ENCODE measurements at places on chromosomes 11 and 22.

GRCh38 chr22:23225337-23225723 is 45.0 kb downstream of the BCR start:
- peaks cover 36% of the 10 kb centered on the region for H3K36me3 ChIP-seq
- H3K27me3 ChIP-seq = no peaks in the 10 kb centered on the region
- peaks cover 50% of the 10 kb centered on the region for H3K4me1 ChIP-seq
- no peak for DNase-seq
- H3K4me3 ChIP-seq = no peak overlapping the region

GRCh38 chr11:70072461-70072860 is 5.7 kb upstream of the ANO1 start:
- peaks cover 3% of the 10 kb centered on the region for H3K4me1 ChIP-seq
- no peaks in the 10 kb centered on the region for H3K36me3 ChIP-seq
- H3K4me3 ChIP-seq = no peak overlapping the region
- no peak for DNase-seq

DNA sequence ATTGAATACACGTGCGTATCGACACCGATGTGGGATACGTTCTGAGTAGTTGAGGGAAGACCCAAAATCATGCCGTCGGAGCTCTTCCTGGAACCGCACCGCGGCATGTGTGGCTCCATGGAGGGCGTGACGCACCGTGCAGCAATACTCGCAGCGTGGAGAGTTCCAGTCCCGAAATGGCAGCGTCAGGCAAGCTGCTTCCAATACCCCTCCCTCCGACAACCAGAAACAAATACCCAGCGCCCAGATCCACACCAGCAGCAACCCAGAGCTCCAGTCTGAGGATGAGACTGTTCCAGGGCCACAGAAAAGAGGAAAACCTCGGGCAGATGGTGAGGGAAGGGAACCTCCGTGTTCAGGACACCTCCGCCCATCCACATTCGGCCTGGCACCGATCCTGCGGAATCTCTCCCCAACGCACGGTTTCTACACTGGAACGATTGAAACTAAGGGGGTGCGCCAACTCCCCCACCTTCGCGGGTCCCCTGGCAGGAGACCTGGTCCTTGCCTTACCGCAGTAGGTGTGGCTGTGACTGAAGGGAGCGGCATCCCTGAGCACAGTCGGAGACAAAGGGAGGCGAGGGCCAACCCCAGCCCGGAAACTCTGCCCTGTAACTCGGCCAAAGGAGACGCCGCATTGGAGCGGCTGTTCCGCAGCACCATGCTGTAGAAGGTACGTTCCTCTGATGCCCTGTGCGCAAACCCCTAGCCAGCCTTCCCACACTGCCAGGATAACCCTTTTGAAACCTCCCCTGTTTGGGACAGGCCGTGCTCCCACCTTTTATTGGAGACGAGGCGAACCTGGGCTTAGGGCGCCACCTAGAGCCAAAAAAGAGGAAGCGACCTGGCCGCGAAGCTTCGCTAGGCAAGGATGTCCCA is 28.2 kb downstream of the DBX1 start:
- peak; percentile 22 for DNase-seq
- peaks cover 30% of the 10 kb centered on the region for H3K27me3 ChIP-seq
- peaks cover 8% of the 10 kb centered on the region for H3K4me1 ChIP-seq
- H3K27ac ChIP-seq = no peak overlapping the region
- H3K4me3 ChIP-seq = peak overlapping the region; percentile 76

DNA sequence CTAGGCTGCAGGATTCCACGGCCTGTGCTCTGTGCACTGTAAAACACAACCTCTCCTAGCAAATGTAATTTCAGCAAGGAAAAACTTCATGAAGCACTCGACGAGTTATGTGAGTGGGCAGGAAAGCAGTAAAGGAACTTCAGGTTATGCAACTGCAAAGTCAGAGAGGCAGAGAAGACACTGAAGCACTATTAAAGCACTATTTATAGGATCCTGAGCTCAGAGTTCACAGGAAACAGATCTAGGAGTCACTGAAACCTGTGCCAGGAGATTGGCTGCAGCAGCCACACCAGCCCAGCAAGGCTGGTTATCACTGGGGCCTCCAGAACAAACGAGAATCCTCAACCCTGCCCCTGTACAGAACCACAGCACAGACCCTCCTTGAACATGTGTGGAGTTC is 2.5 kb downstream of the SMIM35 start:
- H3K27me3 ChIP-seq = peaks cover 3% of the 10 kb centered on the region
- no peaks in the 10 kb centered on the region for H3K4me1 ChIP-seq
- H3K4me3 ChIP-seq = no peak overlapping the region
- H3K27ac ChIP-seq = no peak overlapping the region
- H3K36me3 ChIP-seq = no peaks in the 10 kb centered on the region

DNA sequence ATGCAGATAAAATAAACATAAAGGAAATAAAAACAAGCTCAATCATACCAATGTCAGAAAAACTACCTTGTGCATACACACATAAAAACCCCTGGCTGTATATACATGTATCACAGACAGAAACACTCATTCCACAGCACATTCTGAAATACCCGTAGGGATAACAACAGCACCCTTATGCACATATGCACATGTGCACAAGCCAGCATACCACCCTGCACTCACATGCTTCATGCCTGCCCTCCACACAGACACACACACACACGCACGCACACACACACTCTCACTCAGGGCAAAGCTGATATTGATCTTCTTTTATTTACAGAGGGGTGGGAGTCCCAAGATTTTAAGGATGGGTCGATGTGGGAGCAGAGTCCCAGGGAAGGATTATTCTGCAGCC is 92.1 kb downstream of the CSNK2A3 start:
- H3K27ac ChIP-seq = no peak overlapping the region
- H3K4me1 ChIP-seq = no peaks in the 10 kb centered on the region
- no peak for DNase-seq
- H3K27me3 ChIP-seq = peaks cover 6% of the 10 kb centered on the region
- H3K36me3 ChIP-seq = no peaks in the 10 kb centered on the region
- no peak overlapping the region for H3K4me3 ChIP-seq

GRCh38 chr11:130765406-130765805 is 150.9 kb downstream of the SNX19 start:
- no peak overlapping the region for H3K27ac ChIP-seq
- no peaks in the 10 kb centered on the region for H3K27me3 ChIP-seq
- H3K4me3 ChIP-seq = no peak overlapping the region

DNA sequence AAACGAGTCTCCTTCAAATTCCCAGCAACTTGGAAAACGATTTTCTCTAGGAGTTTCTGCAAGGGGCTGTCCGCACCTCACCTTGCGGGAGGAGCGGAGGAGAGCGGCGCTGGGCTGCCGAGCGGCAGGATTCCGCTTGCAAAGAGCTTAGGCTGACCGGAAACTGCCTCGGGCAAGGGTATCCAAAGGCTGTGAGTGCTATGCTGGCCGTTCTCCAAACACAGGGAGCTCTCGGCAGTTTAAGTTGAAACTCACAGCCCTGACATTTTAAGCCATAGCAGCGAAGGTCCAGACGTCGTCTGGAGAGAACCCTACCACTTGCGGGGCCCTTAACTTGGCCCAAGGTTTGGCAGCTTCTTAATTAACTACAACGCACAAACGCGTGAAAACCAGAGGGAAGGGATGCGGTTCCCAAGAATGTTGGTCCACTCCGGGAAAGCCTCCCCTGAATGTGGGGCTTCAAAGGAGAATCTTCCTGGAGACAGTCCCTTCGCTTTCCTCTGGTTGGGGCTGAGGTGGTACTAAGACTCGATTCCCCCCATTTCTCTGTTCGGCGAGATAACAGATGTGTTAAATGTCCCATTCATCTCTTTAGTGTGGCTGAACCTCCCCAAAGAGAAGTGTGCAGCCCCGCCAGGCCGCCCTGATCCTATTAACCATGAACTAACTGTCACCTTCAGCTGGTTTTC is 1.1 kb upstream of the DBX1 start:
- peaks cover 2% of the 10 kb centered on the region for H3K36me3 ChIP-seq
- no peak overlapping the region for H3K4me3 ChIP-seq
- H3K4me1 ChIP-seq = peaks cover 6% of the 10 kb centered on the region
- peaks cover 85% of the 10 kb centered on the region for H3K27me3 ChIP-seq

- peaks cover 2% of the 10 kb centered on the region for H3K27me3 ChIP-seq
- no peaks in the 10 kb centered on the region for H3K36me3 ChIP-seq
- DNase-seq = no peak
- no peak overlapping the region for H3K4me3 ChIP-seq
- no peaks in the 10 kb centered on the region for H3K4me1 ChIP-seq
These were observed 10.5 kb downstream of the GRIK4 start for GRCh38 chr11:120522021-120522420.

GRCh38 chr11:47725442-47726117 is 10.4 kb upstream of the AGBL2 start:
- peaks cover 6% of the 10 kb centered on the region for H3K4me1 ChIP-seq
- no peak overlapping the region for H3K4me3 ChIP-seq
- peak overlapping the region; percentile 15 for H3K27ac ChIP-seq
- H3K36me3 ChIP-seq = peaks cover 65% of the 10 kb centered on the region
- DNase-seq = no peak

DNA sequence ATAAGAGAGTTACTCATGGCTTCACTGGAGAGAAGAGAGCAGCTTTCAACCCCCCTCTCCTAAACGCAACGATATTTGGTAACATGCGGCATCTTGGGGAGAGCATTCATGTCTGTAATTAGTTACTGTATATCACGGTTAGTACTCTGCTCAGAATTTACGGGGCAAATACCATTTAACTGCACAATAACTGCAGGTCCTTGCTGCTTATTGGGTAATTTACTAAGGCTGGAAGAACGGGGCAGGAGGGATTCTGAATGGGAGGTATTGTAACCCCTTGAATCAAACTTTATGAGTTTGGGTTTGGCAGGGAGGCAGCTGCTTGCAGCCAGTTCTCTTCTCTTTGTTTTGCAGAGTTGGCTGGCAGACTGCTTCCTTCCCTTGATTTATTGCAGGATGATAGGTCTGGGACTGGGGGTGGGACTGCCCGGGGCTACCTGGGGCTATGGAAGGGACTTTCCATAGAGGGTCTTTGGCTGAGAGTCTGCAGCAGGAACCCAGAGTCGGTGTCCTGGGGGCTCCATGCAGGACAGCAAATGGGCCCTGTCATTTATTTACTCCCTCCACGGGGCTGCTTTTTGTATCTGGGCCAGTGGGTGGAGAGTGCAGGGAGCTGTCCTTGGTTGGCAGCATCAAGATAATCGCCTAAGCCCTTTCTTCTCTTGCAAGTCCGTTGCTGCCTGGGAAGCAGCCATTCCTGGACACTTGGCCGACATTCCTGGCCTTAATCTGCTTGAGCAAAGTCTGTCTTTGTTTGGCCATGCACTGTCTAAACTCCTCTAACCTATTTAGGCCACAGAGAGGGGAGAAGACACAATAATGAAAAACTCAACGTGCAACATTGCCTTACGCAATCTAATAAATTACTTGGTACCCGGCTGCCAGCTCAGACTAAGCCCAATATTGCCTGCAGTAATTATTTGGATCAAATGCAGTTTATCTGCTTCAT is 188.9 kb downstream of the ST3GAL4 start:
- H3K4me1 ChIP-seq = no peaks in the 10 kb centered on the region
- peaks cover 14% of the 10 kb centered on the region for H3K27me3 ChIP-seq
- no peak for DNase-seq
- no peak overlapping the region for H3K27ac ChIP-seq
- no peaks in the 10 kb centered on the region for H3K36me3 ChIP-seq

GRCh38 chr22:30253205-30253852 is 6.8 kb upstream of the LIF start:
- no peak for DNase-seq
- H3K36me3 ChIP-seq = no peaks in the 10 kb centered on the region
- no peaks in the 10 kb centered on the region for H3K27me3 ChIP-seq

DNA sequence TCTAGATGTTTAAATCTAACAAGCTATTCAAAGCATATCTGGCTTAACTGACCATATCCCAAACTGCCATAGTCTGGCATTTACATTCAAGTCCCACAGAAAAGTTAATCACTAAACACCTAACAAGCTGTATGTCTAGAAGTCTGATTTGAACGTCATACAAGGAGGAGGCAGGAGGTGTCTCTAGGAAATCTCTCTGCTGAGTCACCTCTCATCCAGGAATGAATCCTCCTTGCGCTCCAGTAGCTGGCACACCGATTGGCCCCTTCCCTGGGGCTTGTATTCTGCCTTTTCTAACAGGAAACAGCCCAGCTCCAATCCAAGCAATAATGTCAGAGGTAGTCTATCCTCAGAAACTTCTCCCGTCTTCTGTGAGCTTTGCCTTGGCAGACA is 31.8 kb downstream of the FEZ1 start:
- DNase-seq = no peak
- H3K36me3 ChIP-seq = no peaks in the 10 kb centered on the region
- no peak overlapping the region for H3K4me3 ChIP-seq
- no peak overlapping the region for H3K27ac ChIP-seq
- no peaks in the 10 kb centered on the region for H3K4me1 ChIP-seq

GRCh38 chr22:43530349-43531201 is 118.8 kb downstream of the MPPED1 start:
- no peak overlapping the region for H3K4me3 ChIP-seq
- no peaks in the 10 kb centered on the region for H3K36me3 ChIP-seq
- H3K27me3 ChIP-seq = no peaks in the 10 kb centered on the region
- no peak overlapping the region for H3K27ac ChIP-seq

DNA sequence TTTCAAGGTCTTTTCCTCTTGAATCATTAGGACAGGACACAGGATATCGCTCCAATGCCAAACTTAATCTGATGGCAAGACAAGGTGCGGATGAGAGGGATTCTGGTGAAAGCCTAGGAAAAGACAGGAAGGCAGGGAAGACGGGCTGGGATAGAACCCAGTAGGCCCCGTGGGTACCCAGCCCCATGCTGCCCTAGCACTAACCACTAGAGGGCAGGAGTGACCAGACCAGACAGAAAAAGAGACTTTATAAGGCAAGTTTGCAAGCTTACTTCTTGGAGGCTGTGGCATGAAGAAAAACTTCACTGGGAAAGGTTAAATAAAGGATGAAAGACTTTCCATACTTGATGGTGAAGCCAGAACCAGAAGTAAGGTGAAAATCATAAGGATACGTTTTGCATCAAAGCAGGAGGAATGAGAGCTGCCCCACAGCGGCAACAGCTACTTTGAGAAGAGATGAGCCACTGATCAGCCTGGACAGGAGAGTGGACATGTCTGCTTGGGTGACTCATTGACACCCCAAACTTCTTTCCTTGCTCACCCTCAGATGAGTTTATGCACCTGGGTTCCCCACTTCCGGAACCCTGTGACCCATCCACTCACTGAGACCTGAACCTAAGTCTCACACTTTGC is 39.8 kb downstream of the SYN3 start:
- peak; percentile 9 for DNase-seq
- no peak overlapping the region for H3K4me3 ChIP-seq
- no peak overlapping the region for H3K27ac ChIP-seq
- peaks cover 2% of the 10 kb centered on the region for H3K27me3 ChIP-seq

- peaks cover 3% of the 10 kb centered on the region for H3K4me1 ChIP-seq
- H3K36me3 ChIP-seq = no peaks in the 10 kb centered on the region
- H3K4me3 ChIP-seq = no peak overlapping the region
- DNase-seq = no peak
These were observed 122.4 kb upstream of the HSD17B12 start for GRCh38 chr11:43558146-43558545.

All from T-helper 2 cell treated with Interferon-gamma antibody and Interleukin-4, amounts not matched to agents 5 μg/mL and 100 μg/mL, for 36 hours (primary cell).